Stimulated activated naive CD8-positive, alpha-beta T cell treated with anti-CD3 and anti-CD28 coated beads, Interleukin-15, Interleukin-2, amounts not matched to agents 100 U/mL and 50 U/mL, for 24 hours (primary cell): ENCODE measurements at places on chromosomes 11 and 22.
A peak's percentile ranks its signal among the peaks of the same experiment; 100 is the strongest.

GRCh38 chr22:49897015-49897684 lies 21.1 kb downstream of the ALG12 start:
- DNase-seq, result no peak

DNA sequence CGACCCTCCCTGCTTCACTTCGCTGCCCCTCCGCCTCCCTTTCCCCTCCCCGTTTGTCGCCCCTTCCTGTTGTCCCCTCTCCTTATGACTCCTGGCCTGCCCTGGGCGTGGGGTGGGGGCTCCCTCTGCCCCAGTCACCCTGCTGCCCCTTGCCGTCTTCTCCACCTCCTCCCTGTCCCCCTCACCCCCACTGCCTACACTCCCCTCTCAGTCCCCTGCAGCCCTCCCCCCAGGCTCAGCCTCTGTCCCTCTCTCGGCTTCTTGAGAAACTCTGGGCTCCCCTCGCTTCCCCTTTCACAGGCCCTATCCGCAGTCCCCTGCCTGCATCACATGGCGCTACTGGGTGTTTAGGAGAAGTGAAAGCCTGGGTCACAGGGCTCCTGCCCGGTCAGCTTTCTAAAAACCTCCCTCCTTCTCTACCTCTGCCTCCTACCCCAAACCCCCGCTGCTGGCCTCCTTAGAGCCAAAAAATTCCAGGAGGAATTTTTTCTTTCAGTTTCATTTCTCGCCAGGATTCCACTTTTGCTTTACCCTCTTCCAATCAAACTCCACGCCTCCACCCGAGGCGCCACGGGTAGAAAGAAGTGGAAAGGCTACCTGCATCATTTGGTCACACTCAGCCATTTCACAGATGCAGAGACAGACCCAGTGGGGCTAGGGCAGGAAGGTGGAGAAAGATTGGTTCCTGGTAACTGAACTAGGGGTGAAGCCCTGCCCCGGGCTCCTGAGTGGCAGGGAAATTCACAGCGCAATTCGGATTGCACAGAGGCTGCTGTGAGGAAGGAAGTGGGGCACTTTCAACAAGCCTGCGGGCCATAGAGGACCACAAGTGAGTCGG lies at the start of gene SLC15A3:
Gene SLC15A3 (minus strand): TSS at position 273 of the 838 bp plus-strand sequence. CDS start 625 bp downstream, outside the sequence.
- peak; percentile 49 for DNase-seq

GRCh38 chr22:49845666-49846459 lies 7.8 kb upstream of the ZBED4 start:
- DNase-seq, result no peak

GRCh38 chr11:102676084-102676483 lies 29.5 kb downstream of the MMP27 start:
- DNase-seq, result no peak

- DNase-seq, result no peak
Measured at GRCh38 chr11:106242718-106243415, 165.4 kb downstream of the AASDHPPT start.

DNA sequence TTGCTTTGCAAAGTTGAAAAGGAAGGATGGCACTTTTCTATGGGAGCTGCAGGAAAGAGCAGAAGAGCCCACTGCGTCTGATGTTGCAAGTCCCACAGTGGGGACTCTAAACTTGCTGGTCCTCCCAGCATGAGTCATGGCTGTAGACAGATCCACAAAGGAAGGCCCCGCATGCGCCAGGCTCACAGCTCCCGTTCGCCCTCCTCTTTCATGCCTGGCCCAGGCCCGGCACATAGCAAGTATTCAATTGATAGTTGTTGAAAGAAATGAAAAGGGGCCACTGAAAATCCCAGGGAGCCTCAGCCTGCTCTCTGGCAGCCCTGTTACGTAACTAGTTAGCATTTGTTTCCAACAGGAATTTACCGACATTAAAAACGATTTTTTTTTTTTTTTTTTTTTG lies 18.9 kb downstream of the AP1B1 start:
- no peak for DNase-seq

DNA sequence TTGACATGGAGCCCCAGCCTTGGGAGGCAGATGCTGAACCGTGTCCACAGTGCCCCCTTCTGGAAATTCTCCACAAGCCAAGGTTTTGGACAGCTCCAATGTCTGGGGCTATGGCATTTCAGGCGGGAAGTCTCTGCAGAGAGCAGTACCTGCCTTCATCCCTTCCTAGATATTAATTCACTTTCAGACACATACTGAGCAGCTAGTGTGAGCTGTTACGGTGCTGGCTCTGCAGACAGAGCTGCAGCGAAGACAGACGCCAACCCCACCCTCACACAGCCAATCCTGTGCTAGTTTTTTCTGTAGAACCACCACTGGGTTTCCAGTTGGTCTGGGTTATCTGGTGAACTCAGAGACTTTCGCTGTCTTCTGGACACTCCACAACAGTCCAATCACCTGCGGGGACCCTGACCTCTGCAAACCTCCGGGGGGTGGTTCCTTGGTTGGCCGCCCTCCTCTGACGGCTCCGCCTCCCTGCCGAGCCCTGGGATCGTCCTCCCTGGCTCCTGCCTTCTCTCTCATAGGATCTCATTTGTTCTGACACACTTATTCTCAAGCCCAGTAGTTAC lies 9.1 kb downstream of the LMF2 start:
- DNase-seq, result peak; percentile 73

DNA sequence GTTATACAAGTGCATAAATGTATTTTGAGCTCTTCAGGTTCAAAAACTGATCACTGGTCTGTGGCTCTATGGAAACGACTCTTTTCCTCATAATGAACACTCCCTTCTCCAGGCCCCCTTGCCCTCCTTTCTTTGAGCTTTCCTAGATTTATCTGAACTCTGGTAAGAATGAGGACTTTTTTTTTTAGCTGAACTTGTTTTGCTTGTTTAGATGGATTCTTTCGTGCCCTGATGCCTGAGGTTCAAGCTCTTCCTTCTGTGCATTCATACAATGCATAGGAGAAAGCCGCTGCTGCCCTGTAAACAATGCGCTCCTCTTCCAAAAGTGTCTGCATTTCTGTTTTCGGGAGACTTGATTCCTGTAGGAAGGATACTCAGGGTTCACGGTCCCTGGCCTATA lies 205.1 kb downstream of the TENM4 start:
- DNase-seq, result no peak

GRCh38 chr11:41532413-41532812 lies 73.0 kb upstream of the LRRC4C start:
- no peak for DNase-seq

DNA sequence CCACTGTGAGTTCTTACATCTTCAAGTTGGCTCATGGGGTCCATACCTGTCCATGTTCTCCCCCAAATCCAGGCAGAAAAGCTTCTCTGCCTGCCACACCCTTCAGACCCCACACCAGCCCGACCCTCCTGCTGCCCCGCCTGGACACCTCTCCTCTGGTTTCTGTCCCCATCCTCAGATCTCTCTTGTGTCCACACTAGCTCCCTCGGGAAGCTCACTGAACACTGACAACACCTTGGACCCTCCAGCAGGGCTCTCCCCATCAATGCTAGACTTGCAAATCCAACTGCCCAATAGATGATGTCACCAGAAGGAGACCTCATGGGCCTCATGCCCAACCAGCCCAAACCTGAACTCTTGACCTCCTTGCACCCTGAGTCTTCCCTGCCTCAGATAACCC lies 2.9 kb downstream of the SCARF2 start:
- no peak for DNase-seq

DNA sequence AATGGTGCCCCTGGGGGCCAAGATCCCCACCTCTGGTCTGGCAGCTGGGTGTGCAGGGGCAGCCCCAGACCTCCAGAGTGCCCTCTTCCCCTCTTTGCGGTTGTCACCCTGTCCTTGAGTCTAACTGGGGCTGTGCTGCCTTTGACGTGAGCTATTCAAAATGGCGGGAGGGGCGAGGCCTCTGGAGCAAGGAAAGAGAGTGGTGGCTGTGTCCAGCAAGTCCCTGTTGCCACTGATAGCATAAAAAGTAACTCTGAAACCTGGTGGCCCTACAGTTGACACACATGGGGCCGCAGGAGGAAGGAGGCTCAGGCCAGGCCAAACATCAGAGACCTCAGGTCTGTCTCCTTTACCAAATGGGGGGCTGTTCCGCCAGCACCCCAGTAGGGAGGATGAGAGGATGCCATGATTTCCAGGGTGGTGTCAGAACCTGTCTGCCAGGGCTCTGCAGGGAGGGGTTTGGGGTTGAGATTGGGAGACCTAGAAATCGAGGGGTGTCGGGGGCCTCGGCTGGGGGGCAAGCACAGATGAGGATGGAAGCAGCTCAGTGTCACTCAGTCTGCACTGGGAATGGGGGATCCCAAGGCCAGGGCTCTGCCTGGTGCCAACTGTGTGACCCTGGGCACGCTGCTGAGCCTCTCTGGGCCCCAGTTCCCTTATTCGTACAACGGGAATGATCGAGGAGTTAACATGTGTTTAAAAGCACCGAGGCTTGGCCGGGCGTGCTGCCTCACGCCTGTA lies 49.2 kb upstream of the KCNQ1OT1 start:
- DNase-seq, result no peak

DNA sequence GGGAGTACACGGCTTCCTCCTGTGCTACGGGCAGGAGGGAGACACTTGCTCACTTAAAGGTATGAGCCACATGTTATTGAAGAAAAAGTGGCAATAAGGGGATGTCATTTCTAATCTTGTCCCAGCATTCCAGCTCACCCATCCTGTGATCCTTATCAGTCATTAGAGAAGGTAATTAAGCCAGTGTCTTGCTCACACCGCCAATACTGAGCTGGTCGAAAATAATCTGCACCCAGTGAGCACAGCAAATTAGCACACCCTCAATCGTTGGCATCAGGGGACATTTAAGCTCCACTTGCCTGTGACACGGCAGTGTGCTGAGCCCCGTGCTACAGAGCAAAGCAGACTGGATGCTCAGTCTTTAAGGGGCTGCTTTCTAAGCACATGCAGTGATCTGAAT lies 510.7 kb downstream of the OPCML start:
- DNase-seq, result no peak

GRCh38 chr11:12811861-12812260 lies 137.6 kb downstream of the TEAD1 start:
- DNase-seq, result no peak

GRCh38 chr11:108654994-108655631 lies 9.8 kb upstream of the DDX10 start:
- DNase-seq, result peak; percentile 45

DNA sequence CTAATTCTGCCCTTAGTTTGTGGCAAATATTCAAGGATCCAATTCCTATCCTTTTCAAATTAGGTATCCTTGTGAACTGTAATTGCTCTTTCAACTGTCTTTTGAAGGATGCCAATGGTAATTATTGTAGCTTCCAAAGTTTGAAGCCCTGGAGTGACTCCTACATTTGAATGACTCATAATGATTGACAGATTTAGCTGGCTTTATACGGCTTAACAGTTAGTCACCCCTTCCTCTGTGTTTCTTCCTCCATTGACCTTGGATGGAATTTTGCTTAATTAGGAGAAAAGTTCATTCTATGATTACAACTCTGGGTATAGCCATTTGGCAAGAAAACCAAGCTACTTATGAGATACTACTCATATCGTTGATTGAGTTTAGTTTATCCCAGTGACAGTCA lies 639.3 kb upstream of the KIRREL3 start:
- no peak for DNase-seq

GRCh38 chr11:9065607-9066432 lies 25.6 kb downstream of the SCUBE2 start:
- no peak for DNase-seq

GRCh38 chr22:42280836-42281235 lies 10.4 kb upstream of the TCF20 start:
- DNase-seq, result no peak

DNA sequence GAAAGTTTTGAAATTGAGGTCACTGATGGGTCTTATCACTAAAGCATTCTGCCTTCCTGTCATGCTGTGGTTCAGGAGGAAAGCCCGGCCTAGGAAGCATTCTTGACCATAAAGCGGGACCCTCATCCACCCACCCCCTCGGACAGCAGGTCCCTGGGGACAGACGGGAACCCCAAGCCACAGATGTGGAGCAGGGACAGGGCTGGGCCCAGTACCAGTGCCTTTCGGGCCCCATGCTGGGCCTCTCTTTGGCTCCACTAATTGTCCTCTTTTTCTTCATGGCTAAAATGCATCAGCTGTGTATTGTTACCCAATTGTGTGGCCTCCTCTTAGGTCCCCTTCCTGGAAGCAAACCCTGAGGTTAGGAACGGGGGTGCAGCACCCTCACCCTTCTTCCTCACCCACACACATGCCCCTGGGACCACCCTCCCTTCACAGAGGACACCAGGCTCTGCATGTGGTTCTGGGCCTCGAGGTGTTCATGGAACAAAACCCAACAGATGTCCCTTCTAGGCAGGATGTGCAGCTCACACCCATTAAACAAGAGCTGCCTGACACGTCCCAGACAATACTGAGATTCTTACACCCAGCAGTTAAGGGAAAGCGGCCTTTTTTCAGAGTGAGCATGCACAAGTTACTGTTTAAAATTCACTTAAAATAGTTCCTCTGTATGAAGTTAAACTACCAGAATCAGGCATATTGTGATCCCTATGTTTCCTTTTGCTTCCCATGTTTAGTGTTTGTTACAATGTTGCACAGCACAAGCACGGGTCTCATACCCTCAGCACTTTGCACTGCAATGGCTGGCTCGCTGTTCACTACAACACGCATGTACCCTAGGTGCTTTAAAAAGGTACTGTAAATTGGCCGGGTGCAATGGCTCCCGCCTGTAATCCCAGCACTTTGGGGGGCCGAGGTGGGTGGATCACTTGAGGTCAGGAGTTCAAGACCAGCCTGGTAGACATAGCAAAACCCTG lies 807.6 kb downstream of the BRD1 start:
- DNase-seq, result no peak

DNA sequence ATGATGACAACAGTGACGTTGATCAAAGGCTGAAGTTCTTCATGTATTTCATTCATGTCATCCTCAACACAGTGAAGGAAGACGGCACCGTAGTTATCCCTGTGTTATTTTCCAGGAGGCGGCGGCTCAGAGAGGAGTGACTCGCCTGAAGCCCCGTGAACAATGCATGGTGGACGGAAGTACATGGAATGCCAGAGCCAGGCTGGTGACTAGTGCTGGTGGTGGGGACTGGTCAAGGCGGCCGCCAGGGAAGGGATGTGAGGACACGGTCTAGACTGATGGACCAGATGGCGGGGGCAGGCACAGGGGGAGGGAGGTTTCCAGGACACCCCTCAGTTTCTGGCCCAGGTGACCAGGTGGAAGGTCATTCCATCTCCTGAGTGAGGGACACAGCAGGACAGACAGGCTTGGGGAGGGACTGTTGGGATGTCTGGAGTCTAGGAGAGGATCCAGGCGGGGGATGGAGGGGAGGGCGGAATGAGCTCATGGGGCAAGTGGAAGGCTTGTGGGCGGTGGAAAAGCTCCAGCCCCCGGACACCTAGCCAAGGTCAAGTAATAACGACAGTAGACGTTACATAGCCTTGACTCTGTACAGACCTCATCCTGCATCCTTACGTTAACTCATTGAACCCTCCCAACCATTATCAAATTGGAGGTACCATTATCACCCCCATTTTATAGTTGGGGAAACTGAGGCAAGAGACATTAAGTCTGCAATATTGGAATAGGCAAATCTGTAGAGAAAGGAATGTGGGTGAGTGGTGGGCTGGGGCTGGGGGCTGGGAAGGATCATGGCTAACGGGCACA lies 16.0 kb upstream of the PICK1 start:
- no peak for DNase-seq

GRCh38 chr11:12270215-12270797 lies 107.1 kb upstream of the PARVA start:
- no peak for DNase-seq

GRCh38 chr11:12502046-12502445 lies 124.7 kb downstream of the PARVA start:
- no peak for DNase-seq
